Non-pigmented ciliary epithelial cell (primary cell): ENCODE measurements at places on chromosomes 5 and 9.

DNA sequence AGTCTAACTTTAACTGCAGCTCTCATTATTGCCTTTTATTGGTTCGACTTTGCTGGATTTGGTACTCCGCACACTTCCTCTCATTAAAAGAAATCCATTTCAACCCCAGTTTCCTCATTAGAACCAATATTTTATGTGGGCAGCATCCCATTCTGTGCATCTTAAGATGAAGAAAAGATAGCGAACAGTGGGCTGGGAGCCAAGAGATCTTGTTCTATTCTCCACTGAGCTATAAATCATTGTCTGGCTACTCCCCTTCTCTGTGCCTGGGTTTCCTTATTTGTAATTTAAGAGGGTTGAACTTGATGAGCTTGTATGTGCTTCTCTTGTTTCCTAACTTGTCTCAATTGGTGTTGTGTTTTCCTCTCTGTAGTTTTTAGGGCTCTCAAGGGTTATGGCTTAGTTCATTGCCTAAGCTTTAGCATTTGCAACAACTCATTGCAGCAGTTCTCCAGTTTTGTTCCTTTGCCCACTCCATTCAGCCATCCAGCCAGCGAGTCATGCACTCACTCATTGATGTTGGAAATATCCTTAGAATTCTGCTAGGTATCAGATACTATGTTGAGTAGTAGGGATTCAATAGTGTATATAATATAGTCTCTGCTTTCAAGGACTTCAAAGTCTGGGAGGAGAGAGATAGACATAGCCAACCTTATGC is 273.3 kb upstream of the TNC start:
- DNase-seq, result no peak

DNA sequence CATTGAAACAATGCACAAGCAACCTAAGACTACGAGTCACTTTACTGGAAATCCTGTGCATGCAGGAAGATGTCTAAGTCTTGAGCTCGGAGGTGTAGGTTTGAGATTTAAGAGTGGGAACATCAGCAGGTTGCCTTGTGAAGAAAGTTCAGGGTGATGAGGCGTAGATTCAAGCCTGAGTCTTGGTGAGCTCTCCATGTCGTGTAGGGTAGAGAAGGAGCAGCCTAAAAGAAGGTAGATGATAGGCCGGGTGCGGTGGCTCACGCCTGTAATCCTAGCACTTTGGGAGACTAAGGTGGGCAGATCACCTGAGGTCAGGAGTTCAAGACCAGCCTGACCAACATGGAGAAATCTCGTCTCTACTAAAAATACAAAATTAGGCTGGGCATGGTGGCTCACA is 30.2 kb upstream of the ANKRD18A start:
- DNase-seq, result no peak

DNA sequence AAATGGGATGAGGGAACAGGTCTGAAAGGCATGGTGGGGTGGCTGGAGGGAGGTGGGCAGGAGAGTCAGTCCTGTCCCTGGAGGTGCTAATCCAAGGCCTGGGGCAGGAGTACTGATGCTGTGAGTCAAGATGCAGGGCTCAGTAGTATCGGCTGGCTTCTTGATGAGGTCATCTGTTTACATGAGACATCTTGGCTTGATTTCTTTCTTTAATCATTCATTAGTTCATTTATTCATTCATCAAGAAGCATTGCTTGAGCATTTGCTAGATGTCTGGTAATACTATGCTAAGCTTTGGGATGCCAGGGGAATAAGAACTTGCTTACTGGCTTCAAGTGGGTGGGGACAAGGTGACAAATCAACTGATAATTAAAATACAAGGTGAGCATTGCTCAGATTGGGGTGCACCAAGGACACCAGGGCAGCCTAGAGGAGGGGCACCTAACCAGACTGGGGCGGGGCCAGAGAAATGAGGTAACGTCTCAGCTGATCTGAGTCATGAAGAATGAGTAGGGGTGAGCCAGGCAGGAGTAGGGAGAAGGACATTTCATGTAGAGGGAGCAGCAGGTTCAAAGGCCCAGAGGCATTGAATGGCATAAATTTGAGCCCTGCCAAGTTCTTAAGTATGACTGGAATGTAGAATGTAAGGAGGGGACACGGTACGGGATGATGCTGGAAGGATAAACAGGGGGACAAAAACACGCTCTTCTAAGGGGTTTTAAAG is 88.8 kb downstream of the EGFLAM start:
- no peak for DNase-seq

GRCh38 chr9:129586685-129587084 is 34.2 kb downstream of the C9orf50 start:
- no peak for DNase-seq

GRCh38 chr9:8432224-8432623 is 632.6 kb upstream of the DMAC1 start:
- DNase-seq, result no peak

DNA sequence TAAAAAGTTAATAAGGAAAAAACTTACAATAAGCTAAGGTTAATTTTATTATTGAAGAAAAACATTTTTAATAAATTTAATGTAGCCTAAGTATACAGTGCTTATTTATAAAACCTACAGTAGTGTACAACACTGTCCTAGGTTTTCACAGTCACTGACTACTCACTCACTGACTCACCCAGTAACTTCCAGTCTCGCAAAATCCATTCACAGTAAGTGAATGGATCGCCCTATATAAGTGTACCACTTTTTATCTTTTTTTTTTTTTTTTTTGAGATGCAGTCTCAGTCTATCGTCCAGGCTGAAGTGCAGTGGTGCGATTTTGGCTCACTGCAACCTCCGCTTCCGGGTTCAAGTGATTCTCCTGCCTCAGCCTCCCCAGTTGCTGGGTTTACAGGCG is 47.7 kb downstream of the FNIP1 start:
- DNase-seq, result no peak

DNA sequence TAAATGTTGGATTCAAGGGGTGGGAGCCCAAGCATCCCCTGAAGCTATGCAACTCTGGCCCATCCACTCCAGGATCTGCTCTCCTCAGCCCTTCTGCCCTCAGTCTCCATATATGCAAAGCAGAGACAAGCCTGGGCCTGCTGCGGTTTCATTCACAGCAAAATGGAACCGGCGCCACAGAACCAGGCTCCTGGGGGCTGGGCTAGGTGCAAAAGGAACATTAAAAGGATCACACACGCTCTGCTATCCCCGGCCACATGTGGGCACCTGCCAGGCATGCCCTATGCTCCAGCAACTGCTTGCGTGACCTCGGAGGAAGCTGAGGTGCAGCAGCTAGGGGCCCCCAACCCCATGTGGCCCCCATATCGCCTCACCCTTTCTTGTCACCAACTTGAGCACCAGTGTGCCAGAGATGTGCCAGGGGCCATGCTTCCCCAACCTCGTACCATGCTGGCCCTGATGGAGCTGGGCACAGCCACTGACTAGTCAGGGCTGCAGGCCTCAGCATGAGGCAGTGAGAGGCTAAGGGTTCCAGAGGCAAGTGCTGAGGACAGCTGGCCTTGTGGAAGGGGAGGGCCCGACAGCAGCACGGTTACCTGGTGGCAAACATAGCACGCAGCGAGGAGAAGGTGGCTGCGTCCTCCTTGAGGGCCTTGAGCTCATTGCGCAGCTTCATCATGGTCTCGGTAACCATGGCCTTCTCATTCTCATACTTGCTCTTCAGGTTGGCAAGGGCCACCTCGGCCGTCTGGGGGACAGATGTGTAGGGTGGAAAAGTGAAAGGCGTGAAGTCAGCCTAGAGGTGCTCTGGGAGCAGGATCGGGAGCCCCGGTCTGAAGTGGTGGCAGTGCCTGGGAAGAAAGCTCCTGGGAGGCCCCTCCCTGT is 47.2 kb downstream of the BICD2 start:
- no peak for DNase-seq

DNA sequence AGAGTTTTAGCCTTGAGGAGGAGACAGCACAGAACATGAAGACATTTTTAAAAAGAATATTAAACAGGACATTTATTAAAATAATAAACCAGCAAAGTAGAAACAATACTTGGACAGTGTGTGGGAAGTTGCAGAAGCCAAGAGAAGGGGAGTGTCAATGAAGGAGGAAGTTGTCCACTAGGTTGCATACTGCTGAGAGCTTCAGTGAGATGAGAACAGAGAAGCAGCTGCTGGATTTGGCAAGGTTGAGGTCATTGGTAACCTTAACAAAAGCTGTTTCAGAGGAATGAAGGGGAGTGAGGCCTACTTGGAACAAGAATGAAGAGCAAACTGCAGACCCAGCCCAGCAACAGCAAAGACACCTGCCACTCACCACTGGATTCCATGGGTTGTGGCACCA is 11.4 kb downstream of the BHMT start:
- DNase-seq, result no peak

- no peak for DNase-seq
Observed at GRCh38 chr9:110921705-110922104, 116.6 kb downstream of the LPAR1 start.

GRCh38 chr9:133347515-133347984 is 381 bp downstream of the MED22 start:
- no peak for DNase-seq

- peak; percentile 73 for DNase-seq
Observed at GRCh38 chr9:91036826-91037510, 235.3 kb downstream of the SYK start.

GRCh38 chr9:130608554-130609134 is 29.3 kb downstream of the FUBP3 start:
- no peak for DNase-seq

DNA sequence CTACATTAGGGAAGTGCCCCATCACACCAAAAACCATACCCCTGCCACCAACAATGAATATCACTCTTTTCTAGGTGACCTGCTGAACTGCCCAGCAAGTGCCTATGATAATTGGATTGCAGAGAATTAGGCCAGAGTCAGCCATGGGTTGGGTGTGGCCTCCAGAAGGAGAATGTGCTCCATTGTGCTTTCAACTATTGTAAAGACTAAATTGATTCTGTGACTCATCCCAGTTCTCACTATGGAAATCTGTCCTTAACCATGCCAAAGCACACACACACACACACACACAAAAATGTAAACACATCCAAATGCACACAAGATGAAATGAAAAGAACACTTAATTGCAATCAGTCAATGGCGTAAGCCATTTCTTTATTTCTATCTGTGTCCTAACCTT is 25.7 kb downstream of the DRD1 start:
- no peak for DNase-seq

DNA sequence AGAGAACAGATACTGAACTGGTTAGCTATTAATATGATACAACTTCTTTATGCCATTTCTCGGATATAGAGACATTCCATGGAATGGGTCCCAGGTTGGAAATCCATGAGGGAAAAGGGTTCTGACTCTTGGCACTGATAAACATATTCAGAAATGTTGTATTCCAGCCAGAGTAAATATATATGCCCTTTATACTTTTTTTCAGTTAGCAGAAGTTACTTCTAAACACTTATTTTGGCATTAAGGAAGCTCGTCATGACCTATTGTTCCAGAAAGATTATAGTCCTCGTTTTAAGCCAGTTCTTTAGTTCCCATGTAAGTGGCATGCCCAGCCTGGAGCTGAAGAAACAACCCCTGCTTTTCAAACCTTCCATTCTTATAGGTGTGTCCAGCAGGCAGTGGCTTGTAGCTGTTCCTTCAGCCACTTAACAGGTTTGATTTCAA is 181.6 kb downstream of the CD180 start:
- no peak for DNase-seq

DNA sequence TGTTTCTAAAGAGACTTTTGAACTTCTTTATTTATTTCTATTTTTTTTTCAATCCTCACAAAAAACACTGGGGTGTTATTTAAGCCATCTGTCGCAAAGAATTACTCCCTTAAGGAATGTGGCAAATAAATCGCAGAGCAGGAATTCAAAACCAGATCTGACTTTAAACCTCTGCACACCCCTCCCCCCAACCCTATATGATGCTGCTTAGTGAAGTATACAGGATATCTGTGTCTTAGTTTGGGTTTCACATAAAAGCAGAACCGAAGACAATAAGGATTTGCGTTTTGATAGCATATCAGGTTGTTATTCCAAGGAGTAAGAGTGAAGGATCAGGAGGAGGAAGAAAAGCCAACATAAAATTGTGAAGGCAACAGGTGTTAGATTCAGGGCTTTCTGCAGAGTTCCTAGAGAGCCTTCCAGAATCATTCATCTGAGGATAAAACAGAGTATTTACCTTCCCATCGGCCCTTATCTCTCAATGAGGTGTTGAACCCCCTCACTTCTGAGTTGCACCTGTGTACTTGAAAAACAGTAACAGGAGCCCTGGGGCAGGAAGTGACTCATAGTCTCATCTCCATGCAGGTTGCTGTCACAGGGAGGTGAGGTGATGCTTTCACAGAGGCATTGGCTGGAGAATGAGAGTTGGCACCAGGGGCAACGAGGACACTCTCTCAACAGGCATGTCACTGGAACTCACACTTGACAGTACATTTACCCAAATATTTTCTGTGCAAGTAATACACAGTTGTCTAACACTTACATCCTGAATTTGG is 33.5 kb upstream of the DMRT3 start:
- DNase-seq, result no peak

GRCh38 chr5:57862471-57862911 is 379.9 kb upstream of the ACTBL2 start:
- no peak for DNase-seq

GRCh38 chr9:75889977-75890471 is 449 bp upstream of the PCSK5 start:
- no peak for DNase-seq

DNA sequence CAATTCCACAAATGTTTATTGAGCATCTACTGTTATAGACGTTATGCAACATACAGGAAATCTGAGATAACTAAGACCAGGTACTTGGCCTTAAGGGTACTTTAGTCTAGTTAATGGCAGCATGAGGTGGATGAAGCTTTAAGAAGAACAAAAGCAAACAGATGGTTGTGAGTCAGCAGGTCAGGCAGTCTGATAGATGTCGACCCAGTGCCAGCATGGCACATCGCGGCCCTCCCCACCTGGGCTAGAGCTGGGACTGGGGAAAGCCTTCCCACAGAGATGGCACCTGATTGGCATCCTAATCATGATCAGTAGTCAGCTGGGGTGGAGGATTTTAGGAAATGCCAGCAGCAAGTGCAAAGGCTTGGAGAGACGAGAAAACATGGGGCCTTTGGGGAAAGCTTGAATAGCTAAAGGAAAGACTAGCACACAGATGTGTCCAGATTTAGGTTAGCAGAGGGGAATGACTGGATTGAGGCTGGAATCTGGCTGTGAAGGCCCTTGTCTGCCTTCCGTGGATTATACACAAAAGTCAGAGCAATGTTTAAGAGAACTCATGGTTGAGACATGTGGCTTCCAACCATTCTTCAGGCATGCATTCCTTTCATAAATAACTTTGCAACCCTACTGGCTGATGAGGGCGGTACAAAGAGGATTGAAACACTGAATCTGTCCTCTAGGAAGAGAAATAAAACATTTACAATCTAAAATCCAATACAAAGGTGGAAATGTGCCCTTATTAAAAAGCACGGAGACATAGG is 395.4 kb upstream of the WWC1 start:
- no peak for DNase-seq
